ENCODE measurements at places on chromosomes 5 and 9.
A peak's percentile ranks its signal among the peaks of the same experiment; 100 is the strongest.

DNA sequence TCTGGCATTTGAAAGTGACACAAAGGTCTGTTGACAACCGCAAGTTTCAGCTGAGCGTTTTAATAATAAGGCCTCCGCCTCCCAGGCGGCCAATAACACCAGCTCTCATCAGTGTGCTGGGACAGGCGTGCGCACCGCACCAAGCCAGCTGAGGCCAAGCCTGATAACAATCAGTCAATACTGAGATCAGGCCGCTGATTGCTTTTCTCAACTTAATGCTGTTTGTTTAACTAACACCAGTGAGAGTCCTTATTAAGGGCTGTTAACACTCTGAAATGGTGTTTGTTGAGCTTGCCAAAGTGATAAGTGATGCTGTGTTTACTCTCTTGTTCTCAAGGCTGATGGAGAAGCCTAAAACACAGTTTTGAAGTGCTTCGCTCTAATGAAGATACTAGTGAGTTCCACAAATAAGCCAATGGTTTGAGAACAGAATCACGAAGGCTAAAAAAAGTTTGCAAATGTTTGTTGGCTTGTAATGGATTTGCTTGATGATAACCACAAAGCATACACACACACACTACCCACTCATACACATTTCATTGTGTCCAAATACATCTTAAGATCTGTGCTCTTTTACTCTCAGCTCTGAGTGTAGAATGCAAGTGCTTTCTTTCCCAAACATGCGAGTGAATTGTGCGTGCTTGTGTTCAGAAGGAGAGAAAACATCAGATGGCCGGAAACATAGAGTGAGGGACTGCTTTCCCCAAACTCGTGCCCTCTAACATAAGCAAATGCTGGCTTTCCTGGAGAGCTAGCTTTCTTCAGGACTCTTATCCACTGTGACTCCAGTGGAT is 330.4 kb upstream of the KLF4 start:
- peak; percentile 87 for DNase-seq

GRCh38 chr9:17739022-17739421 is 160.2 kb downstream of the SH3GL2 start:
- DNase-seq = no peak

DNA sequence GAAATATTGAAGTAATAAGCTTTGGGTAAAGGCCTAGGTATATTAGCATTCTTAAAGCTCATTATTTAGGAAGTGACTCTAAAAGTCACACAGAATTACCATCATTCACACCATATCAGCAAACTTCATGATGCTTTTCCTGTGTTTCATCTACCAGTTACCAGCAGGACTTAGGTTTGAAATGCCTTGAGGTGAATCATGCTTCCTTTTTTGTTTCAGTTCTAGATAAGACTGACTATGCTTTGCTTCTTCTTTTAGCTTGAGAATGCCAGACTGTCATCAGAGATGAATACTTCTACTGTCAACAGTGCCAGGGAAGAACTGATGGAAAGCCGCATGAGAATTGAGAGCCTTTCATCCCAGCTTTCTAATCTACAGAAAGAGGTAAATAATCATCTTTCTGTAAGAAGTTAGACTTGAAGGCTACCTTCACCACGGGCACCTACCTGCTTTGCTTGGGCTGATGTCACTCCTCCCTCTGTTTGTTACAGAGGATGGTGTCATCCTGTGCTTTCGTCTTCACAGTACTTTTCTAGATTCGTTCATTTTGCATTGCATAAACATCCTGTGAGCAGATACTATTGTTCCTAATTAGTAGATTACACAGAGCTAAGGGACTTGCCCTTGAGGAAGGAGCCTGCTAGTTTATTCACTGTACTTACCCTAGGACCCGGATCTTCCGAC is 34.7 kb downstream of the LMNB1 start:
- DNase-seq = peak; percentile 1

GRCh38 chr5:150616024-150616470 is 24.4 kb upstream of the SYNPO start:
- peak; percentile 22 for DNase-seq

DNA sequence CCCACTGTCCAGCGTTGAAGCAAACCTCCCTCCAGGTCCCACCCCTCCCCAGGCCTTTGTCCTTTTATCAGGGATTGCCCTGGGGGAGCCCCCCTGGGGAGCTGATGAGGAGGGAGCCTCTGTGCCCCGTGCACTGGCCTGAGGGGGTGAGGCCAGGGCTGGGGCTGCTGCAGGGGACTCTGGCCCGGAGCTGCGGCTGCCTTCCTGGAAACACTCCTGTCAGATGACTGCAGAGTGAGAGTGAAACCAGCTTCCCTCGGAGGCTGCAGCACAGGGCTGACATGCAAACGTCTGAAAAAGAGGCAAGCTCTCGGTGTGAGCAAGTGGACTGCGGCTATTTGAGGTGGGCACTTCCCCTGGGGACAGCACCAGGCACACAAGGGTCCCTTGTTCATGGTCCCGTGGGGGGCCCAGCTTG is 4.6 kb upstream of the TRAF2 start:
- peak; percentile 91 for DNase-seq

- DNase-seq = no peak
Measured at GRCh38 chr9:6467006-6467625, 54.1 kb downstream of the UHRF2 start.

DNA sequence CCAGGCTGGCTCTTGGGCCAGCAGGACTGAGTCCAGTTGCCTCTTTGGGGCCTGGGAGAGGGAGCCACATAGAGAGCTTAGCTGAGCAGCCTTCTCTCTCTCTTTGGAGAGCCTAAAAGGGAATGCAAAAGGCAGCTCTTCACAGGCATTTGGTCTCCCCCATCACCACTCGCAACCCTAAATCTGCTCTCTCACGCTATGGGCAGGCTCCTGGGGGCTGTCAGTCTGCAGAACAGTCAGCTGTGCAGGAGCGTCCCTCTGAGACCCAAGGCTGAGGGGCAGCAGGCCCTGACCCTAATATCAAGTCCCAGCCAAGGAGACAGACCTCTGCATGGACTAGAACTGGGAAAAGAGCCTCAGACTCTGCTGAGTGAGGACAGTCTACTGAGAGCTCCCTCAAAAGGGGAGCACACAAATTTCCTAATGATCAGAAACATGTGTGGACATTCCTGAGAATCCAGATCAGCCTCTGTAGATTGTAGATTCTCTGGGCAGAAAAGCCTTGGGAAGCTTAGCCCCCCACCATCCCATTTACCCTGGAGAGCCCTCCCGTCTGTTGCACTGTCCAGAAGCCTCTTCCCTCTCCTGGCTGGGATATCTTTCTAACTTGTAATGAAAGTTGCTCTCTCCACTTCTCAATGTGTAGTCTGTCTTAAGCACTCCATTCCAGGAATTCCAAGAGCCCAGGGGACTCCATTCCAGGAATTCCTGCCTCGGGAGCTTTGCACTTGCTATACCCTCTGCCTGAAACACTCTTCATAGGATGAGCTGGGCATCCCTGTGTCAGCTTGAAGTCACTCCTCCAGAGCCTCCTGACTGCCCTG is 79.4 kb downstream of the FAM114A2 start:
- no peak for DNase-seq

Data from osteoblast (primary cell).